ENCODE measurements at places on chromosomes 2 and 18. TPM values are rescaled to one million over a fixed set of nuclear protein-coding genes. Genes with fewer than 3 reads are reported as not detected.
A peak's percentile ranks its signal among the peaks of the same experiment; 100 is the strongest.

DNA sequence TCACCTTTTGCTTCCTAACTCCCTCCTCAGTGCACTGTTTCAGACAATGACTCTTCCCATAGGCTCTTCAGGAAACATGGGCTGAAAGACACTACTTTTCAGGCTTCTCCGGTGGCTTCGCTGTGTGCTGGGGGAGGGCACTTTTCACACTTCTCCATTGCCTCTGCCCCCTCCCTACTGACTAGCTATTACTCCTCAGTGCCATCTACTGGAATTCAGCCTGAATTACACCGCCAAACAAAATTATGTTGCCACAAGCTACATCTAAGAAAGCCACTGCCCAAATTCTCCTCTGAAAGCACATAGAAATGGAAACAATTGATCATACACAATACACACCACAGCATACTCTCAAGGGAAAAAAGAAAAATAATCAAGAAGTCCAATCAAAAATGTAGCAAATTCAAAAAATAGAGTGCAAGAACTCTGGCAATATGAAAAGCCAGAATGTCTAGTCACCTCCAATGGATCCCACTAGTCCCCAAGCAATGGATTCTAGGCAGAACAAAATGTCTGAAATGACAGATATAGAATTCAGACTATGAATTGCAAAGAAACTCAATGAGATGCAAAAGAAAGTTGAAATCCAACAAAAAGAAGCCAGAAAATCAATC lies 1139.4 kb upstream of the GYPC start:
- DNase-seq, result no peak

- DNase-seq, result peak; percentile 49
These were observed 84.7 kb downstream of the EHD3 start for GRCh38 chr2:31318361-31319336.

DNA sequence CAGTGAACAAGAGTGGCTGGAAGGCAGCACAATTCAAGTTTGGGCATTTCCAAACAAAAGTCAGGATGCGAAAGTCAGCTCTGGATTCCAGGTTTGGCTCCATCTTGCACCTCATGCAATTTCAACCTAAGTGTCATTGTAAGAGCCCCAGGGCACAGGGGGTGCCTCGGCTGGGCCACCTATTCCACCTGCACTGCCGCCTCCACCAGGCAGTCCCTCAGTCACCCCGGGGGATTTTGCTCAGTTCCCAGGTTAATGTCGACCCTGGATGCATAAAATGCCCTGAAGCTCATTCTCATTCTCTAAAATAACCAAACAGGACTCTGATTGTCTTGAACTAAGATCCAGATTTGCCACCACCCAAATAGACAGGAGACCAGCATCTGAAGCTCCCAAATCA lies 77.6 kb downstream of the EDAR start:
- no peak for DNase-seq

- DNase-seq, result peak; percentile 77
These were observed at the start of gene SPTBN1 for GRCh38 chr2:54455563-54456361. SPTBN1 (plus strand) TSS chr2:54456327; CDS start chr2:54526419, 70,092 bp downstream.

DNA sequence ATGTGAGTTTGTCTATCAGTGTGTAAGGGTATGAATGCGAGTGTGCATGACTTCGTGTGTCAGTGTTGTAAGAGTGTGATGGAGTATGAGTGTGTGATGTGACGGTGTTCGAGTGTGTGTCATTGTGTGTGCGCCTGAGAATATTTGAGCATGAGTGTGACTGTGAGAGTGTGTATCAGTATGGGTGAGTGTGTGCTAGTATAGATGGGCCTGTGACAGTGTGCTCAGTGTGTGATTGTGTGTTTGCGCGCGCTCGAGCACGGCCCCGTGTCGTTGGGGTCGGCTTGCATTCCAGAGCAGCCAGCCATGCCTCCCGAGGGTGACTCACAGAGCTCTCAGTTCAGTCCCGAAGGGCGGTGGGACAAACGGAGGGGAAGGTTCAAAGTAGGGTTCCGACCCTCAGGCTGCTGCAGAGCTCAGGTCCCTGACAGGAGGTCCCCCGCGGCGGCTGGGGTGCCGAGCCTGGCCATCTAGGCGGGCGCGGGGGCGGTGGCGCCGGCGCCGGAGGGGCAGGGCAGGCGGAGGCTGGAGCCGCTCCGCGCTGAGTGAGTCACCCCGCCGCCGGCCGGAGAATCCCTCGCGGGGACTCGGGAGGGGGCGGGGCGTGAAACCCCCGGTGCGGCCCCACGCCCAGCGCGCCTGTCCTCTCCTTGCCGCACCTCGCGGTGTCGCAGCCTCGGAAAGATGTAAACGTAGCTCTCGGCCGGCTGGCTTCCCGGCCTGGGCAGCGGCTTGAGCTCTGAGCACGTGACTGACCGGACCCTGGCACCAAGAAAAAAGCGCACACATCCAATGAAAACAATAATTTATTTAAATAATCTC lies 3.8 kb downstream of the DLX2 start:
- peak; percentile 34 for DNase-seq

DNA sequence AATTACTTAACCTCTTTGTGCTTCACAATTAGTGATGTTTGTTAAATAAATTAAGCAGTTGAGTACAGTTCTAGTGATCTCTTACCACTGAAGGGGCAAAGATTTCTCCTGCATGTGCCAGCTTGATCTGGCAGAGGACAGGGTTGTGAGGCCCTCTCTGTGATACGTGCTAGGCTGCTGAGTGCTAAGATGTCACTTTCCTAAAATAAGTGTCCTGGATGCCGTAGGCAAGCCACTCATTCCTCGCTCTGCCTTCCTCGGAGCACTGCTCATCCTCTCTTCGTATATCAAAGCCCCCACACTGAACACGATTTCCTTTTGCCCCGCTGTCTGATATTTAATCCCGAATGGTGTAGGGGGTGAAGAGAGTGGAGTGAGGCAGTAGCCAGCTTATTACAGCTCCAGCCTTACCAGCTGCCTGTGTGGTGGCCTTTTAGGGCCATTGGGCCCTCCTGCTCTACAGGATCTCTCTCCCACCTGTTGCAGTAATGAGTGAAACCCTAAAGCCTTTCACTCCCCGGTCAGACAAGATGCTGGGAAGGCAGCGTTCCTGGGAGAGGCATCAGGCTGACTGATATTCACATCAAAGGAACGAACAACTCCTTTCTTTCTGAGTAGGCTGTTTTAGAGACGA lies 40.5 kb downstream of the PTPRM start:
- DNase-seq, result no peak

- DNase-seq, result no peak
These were observed 38.5 kb upstream of the ATP8B1 start for GRCh38 chr18:57841568-57841967.

GRCh38 chr2:11224887-11225286 lies 69.6 kb downstream of the SLC66A3 start:
- no peak for DNase-seq

DNA sequence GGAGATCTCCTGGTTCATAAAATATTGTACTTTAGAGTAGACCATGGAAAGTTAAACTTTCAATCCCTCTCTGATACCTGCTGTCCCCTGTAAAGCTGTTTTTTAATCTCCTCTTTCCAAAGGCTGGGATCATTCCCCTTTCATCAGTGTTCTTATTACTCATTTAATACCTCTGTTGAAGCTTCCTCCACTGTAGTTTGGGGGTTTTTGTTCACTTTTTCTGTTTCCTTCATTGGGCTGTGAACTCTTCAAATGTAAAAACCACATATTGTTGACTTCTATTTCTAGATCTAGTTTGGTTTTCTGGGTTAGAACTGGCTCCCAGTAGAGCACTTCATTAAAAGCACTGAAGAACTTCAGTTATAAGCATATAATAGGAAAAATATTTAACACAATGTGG lies 598.1 kb downstream of the RNF144A start:
- no peak for DNase-seq

DNA sequence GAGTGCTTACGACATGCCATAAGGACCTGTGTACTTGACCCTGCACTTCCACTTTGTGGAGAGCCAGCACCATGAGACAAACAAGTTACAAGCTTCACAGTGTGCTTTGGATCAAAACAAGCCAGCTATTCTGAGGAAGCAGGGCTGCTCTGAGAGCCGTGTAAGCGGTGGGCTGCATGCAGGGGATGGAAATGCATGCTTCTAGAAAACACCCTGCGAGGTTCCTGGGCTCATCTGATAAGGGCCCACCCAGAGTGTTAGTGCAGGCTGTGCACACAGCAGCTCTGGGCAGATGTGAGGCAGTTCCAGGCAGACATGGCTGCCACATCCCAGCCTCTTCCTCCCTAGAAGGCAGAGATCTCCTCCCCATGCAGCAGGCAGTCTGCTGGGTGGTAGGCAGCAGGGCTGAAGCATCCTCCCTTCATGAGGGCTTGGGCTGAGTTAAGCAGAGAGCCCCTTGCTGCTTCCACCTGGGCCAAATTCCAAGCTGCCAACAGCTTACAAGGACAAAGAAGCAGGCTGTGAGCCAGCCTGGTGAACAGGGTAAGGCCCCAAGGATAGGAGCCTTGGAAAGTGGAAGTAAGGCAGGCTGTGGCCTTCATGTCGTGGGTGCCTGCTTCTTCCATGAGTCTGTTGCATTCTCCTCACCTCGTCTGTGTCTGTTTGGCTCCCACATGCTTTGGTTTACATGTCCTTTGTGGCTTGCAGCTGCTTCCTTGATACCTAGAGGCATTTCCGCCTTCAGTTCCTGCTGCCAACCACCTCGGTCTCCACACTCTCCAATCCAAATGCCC lies 7.7 kb downstream of the PSD4 start:
- no peak for DNase-seq

DNA sequence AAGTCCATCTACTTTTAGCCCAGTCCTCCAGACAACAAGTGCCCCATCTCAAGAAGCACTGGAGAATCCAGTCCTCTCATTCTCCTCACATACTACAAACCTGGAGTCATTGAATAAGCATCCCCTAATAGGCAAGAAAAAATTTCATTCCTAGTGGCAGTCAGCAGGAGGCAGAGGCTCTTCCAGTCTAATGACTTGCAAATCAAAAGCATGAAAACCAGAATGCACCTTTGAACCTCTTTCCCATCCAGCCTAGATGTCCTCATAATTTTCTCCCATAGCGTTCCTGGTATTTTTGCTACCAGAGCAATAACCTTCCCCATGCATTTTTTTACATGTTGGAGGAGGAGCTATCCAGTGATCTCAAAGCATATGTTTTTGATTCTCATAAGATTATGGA lies 252.6 kb downstream of the TTC32 start:
- DNase-seq, result no peak

GRCh38 chr2:39865751-39866150 lies 86.7 kb upstream of the THUMPD2 start:
- no peak for DNase-seq

GRCh38 chr2:69644506-69644979 lies 1.0 kb upstream of the AAK1 start:
- no peak for DNase-seq

DNA sequence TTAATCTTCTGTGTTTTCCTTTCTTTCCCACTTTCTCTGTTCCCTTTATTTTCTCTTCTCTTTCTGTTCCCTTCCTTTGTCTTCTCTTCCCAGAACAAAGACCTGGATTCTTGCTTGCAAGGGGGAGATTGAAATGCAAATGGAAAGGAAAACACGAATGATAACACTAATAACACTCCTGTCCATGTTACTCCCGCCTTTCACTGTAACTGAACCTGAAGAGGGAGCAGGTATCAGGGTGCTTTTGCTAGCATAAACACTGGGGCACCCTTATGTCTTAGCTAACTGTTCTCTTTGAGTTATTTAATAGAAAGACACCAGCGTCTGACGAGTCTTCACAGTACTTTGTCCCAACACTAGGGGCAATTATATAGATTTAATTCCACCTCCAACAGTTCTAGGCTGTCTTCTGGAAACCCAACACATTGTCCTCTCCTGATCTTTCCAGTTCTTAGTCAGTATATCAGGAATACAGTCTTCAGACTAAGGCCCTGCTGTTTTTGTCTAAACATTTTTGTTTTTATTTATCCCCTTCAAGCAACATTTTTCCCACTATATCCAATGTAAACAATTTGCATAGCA lies 99.2 kb downstream of the PTPRM start:
- no peak for DNase-seq

- DNase-seq, result no peak
These were observed 161.1 kb downstream of the ESCO1 start for GRCh38 chr18:21439431-21439846.

GRCh38 chr2:144213797-144214196 lies 306.1 kb downstream of the ZEB2 start:
- no peak for DNase-seq

GRCh38 chr2:160258492-160258805 lies 58.4 kb upstream of the ITGB6 start:
- DNase-seq, result no peak

DNA sequence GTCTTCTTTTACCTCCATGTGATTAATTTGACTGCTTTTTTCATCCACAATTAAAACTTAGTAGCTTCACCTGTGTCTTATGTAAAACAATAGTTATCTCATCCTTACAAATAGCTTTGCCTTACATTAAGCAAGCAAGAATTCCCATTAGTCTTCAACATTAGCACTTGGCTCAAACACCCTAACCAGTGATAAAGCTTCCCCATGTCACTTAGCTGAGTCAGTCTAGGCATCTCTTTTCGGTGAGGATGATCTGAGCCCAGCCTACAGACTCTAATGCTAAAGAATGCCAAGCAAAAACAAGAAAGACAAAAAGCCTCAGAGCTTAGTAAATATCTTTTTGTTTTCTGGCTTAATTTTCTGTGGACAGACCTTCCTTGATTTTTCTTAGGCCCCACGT lies 26.1 kb downstream of the GAD1 start:
- DNase-seq, result no peak

GRCh38 chr18:3305354-3305762 lies 43.4 kb downstream of the MYL12B start:
- DNase-seq, result no peak

DNA sequence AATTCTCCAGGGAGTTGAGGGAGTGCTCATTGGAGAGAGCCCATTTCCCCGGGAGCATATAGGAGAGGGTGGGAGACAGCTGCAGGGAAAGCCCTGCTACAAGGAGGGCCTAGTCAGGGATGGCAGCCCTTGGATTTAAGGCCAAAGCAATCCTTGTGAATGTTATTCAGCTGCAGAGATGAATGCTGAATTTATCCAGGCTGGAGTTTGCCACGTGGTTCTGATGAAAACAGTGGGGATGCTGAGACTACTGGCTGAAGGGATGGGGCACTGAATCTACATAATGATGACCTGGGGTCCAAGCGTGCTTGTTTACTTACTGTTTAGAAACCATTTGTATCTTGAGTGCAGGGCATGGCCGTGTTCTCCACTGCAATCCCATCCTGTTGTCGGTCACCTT lies 35.6 kb upstream of the RNF149 start:
- DNase-seq, result no peak

DNA sequence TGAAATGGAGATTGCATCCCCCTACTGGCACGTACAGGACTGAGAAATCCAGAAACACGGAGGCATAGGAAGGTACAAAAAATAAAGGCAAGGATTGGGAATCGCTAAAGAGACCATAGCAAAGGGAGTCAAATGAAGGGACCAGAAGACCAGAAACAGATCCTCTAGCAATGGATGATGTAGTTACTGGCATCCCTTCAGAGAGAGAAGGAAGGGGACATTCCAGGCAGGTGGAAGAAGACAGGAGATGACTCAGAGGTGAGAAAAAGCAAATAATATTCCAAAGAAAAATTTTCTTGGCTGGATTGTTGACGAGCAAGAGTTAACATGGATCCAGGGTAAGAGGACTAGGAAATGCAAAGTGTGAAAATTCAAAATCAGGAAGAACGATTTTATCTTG lies 78.4 kb upstream of the FZD7 start:
- no peak for DNase-seq

RNF138 gene
- 32.2 TPM for total RNA-seq

REG1B gene
- not detected for total RNA-seq

EMILIN1 gene
- total RNA-seq, result 41.0 TPM

REEP1 gene
- total RNA-seq, result 196 TPM

ADRA2B gene
- total RNA-seq, result not detected

TMEM87B gene
- total RNA-seq, result 21.9 TPM

CYS1 gene
- total RNA-seq, result 1.2 TPM

ERFE gene
- total RNA-seq, result not detected

VWA3B gene
- total RNA-seq, result not detected

KLHL29 gene
- 3.8 TPM for total RNA-seq

KCNS3 gene
- total RNA-seq, result 13.7 TPM

NT5DC4 gene
- total RNA-seq, result not detected
